ENCODE measurements at places on chromosomes 6 and 20.

DNA sequence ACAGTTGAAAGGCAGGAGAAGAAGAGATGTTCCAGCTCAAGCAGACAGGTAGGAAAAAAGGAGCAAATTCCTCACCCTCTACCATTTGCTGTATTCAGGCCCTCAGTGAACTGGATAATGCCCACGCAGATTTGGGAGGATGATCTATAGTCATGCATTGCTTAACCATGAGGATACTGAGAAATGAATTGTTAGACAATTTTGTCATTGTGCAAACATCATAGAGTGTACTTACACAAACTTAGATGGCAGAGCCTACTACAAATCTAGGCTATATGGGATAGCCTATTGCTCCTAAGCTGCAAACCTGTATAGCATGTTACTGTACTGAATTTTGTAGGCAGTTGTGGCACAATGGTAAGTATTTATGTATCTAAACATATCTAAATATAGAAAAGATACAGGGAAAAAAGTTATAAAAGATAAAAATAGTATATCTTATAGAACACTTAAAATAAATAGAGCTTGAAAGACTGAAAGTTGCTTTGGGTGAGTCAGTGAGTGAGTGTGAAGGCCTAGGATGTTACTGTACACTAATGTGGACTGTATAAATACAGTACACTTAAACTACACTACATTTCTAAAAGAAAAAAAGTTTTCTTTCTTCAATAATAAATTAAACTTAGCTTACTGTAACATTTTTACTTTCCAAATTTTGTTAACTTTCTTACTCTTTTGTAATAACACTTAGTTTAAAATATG is 672.3 kb downstream of the UTRN start:
- DNase-seq: no peak

- DNase-seq: no peak
These were observed 182.6 kb downstream of the CDKAL1 start for GRCh38 chr6:20716865-20717264.

- no peak for DNase-seq
These were observed 477.9 kb upstream of the MANEA start for GRCh38 chr6:95099410-95099809.

GRCh38 chr6:82227770-82228169 is 19.8 kb downstream of the IBTK start:
- no peak for DNase-seq

DNA sequence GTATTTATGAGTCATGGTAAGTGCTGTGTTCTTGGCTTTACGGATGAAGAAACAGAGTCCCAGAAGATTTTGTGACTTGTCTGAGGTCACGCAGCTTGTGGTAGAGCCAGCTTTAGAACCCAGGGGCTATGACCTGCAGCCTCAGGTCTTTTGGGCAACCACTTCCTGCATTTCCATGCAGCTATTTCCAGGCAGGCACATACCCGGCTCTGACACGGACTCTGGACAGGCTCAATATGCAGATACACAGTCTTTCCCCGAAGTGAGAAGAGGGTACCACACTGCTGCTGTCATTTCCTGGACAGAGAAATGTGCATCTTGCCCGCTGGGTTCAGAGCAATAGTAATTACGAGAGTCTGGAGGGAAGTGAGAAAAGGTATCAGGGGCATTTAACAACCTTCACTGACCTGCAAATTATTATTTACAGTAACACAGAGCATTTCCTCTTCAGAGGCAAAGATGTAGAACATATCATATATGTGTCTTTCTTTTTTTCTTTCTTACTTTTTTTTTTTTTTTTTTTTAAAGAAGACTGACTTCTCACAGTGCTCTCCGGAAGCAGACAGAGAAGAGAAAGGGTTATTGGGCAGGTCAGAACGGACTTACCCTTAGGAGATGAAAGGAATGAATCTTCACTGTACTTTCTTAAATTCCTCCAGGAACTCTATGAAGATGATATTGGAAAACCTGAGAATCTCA is 185.1 kb downstream of the CLIC5 start:
- DNase-seq: no peak

DNA sequence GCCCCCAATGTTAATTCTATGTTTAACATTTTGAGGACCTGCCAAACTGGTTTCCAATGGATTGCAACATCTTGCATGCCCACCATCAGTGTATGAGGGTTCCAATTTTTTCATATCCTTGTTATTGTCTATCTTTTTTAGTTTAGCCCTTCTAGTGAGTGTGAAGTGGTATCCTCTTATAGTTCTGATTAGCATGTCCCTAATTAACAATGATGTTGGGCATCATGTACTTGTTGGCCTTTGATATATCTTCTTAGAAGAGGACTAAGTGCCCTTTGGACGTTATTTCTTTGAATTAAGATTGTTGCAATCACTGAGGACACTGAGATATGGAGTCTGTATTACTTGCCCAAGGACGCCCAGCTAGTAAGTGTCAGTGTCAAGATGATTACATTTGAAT is 22.3 kb downstream of the GCNT2 start:
- DNase-seq: no peak

DNA sequence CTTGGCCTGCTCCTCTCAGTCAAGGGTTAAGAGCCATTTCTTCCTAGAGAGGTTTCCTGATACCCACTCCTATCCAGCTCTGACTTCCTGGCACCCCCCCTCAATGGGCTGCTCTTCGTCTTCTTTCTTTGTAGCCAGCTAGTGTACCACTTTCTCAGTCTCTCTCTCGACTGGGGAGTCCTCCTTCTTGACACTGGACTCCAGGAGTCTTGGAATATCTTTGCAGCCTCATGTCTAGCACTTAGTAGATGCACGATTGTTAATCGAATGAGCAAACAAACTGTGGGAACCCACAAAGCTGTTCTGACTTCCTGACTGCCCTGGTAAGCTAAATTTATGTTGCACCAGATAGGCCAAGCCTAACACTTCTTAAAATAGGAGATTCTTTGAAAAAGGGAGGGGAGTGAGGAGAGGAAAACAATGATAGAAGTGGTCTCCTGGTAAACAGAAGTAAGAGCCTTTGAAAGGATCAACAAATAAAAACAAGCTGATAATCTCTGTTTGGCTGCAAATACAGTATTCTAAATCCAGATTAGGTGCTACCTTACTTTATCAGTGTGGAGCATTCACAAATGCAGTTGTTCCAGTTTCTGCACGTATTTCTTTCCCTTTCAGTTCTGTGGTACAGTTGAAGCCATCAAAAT is 160.1 kb upstream of the CITED2 start:
- no peak for DNase-seq

DNA sequence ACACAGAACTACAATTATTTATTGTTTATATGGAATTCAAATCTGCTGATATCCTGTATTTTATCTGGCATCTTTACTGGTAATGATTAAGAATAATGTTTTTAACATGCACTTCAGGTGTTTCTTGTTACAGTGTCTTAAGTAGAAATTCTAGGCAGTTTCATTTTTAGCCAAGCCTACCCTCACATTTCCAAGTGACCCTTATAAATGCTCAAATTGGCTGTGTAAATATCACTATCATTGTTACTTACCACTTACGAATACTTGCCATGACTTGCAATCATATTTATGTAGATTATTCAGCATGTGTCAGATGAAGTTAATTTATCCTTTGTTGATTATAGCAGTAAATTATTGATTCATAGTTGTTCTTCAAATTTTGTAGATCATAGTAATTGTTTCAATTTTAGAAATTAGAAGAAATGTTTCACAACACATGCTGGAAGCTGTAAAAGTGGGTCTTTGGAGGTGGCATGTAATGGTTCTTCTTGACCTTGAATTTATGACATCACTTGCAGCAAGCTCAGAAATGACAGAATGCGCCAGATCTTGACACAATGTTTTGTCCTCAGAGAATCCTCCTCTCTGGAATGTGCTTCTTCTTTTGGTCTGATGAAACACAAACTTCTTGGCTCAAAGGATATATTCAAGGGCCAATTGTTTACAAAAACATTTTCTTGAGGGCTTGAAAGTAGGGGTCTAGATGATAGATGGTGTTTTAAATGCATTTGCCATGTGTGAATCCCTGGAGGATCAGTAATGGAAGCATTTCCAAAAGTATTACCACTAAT is 471.8 kb downstream of the COL12A1 start:
- DNase-seq: no peak

GRCh38 chr20:57561356-57562279 is 708 bp downstream of the PCK1 start:
- DNase-seq: no peak

GRCh38 chr6:47476781-47477496 is 650 bp upstream of the CD2AP start:
- DNase-seq: no peak

DNA sequence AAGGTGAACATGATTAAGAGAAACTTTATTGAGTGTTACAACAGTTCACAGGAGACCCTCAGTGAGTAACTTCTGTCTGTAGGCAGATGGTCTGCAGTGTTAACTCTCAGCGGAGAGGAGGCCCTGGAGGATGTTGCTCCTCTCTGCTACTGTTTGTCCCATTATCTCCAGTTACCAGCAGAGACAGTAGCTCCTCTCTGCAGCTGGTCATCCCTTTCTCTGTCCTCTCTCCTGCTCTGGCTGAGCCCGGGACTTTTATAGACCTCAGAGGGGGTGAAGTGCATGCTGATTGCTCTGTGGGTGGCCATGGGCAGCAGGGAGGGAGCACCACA is 5.7 kb downstream of the GTSF1L start:
- DNase-seq: no peak

- no peak for DNase-seq
These were observed 60.2 kb downstream of the EZR start for GRCh38 chr6:158758941-158759479.

DNA sequence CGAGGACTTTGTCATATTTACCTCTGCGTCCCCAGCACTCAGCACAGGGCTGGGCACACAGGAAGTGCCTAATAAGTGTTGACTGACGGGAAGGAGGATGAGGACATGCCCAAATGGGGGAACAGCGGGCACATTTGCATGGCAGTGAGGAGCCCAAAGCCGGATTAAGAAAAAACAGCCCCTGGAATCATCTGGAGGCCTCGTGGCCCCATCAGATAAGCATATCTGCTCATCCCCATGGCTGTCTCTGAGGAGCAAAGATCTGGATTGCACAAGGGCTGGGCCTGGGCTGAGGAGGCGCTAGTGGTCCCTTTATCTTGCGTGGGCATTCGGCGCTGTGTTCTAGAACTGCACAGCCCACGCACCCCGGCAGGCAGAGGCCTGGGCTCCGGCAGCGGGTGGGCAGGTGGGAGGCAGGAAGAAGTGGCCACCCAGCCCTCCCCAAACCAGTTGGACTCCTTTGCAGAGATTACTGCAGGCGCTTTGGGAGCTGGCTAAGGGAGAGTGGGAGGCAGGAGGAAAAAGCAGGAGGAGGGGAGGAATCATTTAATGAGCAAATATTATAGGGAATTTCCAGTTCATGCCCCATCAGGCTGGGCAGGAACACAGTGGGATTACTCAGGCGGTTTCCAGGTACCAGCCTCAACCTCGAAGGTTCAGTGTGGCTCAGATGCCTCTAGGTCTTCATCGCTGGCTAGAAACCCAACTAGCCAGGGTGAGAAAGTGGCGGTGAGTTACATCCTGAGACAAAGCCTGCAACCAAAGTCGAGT is 108.1 kb downstream of the CEBPB start:
- no peak for DNase-seq

DNA sequence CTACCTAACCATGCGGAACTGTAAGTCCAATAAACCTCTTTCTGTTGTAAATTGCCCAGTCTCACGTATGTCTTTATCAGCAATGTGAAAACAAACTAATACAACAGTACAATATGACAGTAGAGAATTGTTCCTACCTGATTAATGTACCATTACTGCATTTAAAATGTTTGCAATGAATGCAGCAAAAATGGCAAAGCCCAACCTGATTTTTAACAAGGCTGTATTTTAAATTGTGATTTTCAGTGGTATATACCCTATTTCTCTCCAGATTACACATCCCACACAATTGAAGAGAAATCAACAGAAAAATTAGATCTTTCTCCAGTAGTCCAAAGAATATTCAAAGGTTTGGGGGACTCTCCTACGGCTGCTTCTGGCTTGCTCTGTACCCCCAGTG is 3.3 kb upstream of the PCSK2 start:
- DNase-seq: no peak

DNA sequence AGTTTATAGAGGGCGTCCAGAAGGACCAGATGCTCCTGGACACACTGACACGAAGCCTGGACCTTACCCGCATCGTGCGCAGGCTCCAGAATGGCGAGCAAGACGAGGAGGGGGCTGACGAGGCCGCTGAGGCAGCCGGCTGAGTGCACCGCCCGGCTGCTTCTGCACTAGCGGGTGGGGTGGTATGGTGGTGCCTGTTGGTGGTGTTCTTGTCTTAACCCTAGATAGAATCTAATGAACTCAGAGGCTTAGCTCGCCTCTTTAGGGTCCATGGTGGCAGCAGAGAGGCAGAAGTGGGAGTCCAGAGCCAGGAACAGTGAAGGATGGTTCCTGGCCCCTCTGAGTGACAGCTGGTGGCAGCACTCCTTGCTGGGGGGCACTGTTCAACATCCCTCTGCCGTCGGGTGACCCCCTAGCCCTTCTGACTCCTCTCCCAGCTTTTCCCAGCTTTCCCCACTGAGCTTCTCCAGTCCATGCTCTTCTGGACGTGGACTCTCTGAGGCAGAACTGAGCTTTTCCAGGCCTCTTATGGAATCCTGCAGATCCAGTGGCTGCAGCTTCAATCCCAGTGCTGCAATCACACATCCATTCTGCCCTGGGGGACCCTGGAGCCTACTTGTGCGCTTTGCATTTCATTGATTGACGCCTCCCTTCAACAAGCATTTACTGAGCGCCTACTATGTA is 6.2 kb downstream of the GUCA1A start:
- DNase-seq: no peak

- no peak for DNase-seq
These were observed 1.6 kb upstream of the GPLD1 start for GRCh38 chr6:24490948-24491347.

GRCh38 chr6:159086033-159086618 is 41.3 kb upstream of the TAGAP start:
- no peak for DNase-seq

DNA sequence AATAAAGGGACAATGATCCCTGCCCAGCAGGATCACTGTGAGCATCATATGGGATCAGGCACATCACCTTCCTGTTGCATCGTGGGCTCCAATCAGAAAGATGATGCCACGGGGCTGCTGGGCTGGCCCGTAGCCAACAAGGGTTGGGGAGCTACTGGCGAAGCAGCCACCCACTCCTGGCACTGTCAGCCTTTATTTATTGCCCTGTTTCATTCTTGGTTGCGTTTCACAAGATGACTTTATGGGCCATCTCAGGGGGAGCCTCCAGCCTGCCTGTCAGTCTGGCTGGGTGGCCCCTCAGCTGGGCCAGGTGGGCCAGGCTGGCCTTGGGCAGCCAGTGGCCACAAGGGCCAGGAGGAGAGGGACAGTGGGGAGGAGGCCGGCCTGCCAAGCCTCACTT is 17.3 kb downstream of the VSTM2L start:
- no peak for DNase-seq

DNA sequence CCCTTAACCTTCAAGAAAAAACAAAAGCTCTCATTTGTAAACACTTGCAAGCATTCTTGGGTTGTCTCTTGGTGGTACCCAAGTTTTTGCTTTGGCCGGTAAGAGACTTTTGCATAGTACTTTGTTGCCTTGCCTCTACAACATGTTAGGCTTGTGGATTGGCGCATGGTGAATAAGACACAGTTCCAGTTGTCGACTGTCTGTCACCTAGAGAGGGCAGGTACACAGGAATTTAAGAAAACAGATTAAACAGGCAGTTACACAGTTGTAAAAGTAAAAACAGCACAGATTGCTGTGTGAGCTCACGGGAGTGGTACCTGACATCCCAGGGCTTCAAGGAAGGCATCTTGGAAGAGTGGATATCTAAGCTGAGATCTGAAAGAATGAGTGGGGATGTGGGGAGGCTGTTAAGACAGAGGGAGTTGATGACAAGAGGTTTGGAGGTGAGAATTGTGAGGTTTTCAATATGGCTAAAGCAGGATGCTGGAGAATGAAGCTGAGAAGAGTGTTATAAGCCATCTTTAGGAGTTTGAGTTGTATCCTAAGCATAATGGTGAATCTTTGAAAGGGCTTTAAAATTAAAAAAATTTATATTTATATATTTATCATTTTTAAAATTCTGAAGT is 19.2 kb downstream of the UTRN start:
- DNase-seq: no peak

Measured in thyroid gland (tissue), 4 donors.